ENCODE measurements at places on chromosomes 11 and 22.

GRCh38 chr22:50548921-50549790, 3.5 kb downstream of the KLHDC7B start:
- no peak for DNase-seq

DNA sequence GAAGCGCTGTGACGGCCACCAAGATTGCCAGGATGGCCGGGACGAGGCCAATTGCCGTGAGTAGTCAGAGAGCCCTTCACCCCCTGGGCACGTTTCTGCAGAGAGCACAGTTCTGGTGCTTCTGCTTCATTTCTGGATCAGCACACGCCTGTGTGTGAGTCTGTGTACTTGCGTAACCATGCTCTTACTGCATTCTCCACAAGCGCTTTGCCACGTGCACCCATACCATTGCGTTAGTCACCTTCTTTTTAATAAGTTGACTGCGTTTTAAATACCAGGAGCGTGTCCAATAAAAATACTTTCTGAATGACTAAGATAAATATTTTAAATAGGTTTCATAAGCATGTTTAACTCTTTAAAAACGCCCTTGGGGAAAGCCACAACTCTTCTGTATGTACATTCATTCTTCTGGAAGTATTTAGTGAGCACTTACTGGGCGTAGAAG, 143.0 kb upstream of the SORL1-AS1 start:
- DNase-seq: no peak

DNA sequence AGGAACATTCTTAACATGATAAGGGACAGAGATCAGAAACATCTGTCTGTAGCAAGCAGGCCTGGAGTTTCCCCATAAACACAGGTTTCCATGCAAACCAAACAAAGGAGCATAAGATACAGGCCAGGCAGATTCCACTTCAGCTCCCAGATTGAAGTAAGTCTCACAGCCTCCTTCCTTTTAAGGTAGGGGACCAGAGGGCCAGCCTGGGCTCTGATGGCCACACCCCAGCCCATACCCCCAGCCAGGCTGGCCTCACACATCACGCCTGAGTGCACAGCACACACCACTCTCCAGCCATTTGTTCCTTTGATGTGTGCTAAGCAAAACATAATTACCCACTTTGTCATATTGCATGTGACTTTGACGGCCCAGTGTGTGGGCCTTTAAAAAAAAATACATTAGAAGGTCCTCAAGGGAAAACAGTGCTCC, 518.7 kb downstream of the NTM start:
- DNase-seq: no peak

GRCh38 chr22:42431401-42432019, 693 bp downstream of the NFAM1 start:
- no peak for DNase-seq

- no peak for DNase-seq
Observed at GRCh38 chr11:104001561-104002056, 34.8 kb upstream of the DDI1 start.

- DNase-seq: peak; percentile 28
Observed at GRCh38 chr11:127451861-127452260, 451.3 kb upstream of the KIRREL3 start.

GRCh38 chr11:64340671-64341335, 799 bp downstream of the CCDC88B start:
- DNase-seq: no peak

- no peak for DNase-seq
Observed at GRCh38 chr11:16001044-16001568, 355.2 kb downstream of the SOX6 start.

DNA sequence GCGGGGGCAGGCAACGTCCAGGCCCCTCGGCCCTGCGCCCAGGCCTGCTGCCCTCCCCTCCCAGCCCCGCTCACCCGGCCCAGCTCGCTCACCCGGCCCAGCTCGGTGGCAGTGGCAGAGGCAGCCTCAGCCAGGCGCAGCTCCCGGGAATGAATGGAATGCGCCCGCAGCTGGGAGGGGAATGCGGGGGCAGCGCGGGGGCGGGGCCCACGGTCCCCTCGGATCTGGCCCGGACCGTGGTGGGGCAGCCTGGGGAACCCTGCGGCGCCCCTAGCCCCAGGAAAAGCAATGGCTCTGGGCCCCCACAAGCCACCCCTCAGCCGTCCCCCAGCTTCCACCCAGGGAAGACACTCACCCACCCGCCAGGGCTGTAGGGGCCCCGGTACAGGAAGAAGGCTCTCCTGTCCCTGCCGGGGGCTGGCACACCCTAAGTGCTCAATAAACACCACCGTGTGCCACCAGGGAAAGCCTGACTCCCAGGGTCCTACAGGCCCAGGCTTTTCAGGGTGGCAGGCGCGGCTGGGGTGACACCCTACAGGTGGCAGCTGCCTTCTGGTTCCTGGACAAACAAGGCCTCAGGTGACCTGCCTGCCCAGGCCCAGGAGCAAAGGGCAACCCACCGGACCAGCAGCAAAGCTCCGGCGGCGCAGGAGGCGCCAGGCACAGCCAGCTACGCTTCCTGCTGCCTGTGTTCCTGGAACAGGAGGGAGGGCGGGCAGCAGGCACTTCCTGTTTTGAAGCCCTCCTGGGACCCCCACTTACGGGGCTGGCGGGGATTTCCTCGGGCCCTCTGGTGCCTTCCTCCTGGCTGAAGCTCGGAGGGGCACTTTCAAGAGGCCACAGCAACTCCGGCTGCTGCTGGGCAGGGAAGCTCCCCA, 13.8 kb downstream of the PLXNB2 start:
- no peak for DNase-seq

GRCh38 chr11:34339149-34340064, 18.4 kb downstream of the ABTB2 start:
- DNase-seq: no peak

DNA sequence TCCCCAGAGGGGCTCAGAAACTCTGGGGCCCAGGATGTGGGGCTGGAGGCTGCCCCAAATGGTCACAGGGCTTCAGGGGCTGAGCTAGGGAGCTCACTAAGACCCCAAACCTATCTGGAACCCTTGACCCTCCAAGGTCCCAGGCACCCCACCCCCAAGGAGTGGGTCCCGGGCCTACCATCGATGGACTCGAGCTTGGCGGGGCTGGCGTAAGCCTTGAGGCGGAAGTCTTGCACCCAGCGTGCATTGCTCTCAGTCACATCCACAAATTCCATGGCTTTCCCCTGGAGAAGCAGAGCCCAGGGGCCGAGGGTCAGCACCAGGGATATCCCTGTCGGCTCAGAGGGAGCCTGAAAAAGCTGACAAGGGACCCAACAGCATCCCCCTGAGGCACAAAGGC, 3.5 kb downstream of the GATD1 start:
- no peak for DNase-seq

DNA sequence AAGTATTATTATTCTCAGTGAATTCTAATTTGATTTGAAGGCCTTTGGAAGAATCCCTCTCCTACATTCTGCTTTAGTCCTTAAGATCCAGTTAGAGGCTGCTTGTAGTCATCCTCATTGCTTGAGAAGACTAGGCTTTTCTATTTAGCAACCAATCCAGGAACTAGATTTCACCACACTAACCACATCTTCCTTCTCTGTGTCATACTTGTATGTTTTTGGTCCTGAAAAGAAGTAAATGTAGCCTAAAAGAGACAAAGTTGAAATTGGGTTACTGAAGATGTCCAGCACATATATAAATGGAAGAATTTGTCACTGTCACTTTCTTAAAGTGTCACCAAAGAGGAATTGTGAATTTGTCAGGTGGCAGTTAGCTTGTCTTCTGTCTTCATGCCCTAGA, 46.6 kb upstream of the MMP7 start:
- DNase-seq: no peak

DNA sequence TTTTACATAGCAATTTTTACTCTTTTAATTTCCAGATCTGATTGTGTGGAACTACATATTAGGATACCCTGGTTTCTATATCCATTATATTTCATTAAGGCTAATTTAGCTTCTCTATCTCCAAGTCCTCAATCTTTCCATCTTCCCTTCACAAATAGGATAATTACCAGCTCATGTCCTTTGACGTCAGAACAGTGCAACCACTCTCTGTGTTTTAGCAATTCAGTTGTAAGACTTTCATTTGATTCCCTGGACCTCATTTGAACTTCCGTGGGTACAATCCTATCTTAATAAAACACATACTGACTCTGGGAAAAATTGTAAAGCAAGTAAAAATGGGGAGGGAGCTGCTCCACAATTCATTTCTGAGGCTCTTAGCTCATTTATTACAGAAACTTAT, 52.8 kb downstream of the FAM76B start:
- no peak for DNase-seq

DNA sequence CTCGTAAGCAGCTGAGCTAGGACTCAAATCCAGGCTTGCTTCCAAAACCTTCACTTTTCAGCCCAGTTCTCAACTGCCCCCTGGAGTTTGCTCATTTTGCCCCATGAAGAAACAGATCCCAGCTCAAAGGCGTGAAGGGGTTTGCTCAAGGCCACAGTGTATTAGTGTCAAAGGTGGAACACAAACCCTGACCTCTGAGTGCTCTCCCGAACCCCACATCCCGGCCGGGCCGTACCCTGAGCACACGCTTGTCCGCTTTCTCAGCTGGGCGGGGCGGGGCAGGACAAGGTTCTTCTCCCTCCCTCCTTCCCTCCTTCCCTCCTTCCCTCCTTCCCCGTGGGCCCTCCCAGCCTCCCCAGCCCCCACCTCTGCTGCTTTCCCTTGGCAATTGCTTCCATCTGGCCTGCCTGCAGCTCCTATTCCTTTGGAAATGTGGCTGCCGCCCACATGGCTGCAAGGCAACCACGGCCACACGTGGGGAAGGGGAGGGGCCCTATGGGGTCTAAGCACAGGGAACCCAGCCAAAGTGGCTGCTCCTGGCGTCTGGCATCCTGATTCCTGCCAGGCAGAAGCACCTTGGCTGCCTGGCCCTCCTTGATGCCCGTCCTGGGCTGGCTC, 4.1 kb downstream of the ST3GAL4 start:
- DNase-seq: peak; percentile 28

GRCh38 chr11:12048936-12049790, 40.7 kb upstream of the DKK3 start:
- DNase-seq: no peak

Data from NCI-H1694 treated with DMSO at 0.1 percent for 48 hours (cell line).